Central memory CD8-positive, alpha-beta T cell (primary cell): ENCODE measurements at places on chromosomes 4 and X.

GRCh38 chr4:13294961-13295605, 189.1 kb downstream of the RAB28 start:
- no peak for DNase-seq

- DNase-seq, result no peak
These were observed 21.2 kb downstream of the TMEM255A start for GRCh38 chrX:120290107-120290506.

- DNase-seq, result no peak
These were observed 64.2 kb upstream of the MSANTD1 start for GRCh38 chr4:3184725-3185124.

DNA sequence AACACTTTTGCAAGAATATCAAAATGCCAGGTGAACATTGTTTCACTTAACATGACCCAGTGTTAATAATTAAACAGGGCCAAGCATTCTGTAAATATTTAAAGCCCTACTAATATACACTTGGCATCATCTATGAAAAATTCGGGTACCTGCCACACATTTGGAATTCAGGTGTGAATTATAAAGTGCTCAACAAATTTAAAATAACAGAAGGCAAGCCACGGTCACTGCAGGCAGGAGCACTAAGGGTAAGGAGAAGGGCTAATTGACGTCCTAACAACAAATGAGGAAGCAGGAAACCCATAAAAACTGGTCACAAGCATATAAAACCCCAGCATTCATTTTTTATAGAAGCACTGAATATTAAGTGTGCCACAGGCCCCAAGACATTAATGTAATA, 43.8 kb upstream of the CPEB2 start:
- no peak for DNase-seq

DNA sequence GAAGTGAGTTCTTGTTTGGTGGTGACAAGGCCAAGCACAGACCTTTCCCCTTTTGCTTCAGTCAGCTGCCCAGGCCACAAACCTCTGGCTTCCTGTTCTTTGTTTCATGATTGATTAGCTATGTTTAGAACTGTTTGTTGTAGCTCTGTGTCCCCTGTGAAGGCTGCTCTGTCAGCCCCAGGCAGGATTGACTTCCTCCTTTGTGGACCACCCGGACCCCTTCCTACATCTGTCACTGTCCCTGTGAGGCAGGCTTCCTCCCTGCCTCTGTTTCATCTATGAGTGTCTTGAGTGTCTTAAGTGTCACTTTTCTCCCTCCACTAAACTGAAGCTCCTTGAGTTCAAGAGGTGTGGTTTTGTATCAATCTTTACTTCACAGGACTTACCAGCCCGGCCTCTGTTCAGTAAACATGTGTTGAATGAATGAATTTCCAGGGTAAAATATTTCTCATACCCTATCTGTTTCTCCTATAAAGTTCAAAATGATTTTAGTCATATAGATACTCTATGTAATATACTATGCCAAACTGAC, 83.5 kb downstream of the ZNF674 start:
- DNase-seq, result no peak

- DNase-seq, result no peak
These were observed 354.1 kb downstream of the CHIC1 start for GRCh38 chrX:73916931-73917667.

- no peak for DNase-seq
These were observed 32.0 kb downstream of the HAND2 start for GRCh38 chr4:173498023-173498422.

GRCh38 chrX:53230116-53230515, 5.1 kb upstream of the KDM5C start:
- DNase-seq, result no peak

GRCh38 chr4:52370576-52370975, 288.5 kb downstream of the USP46 start:
- no peak for DNase-seq

DNA sequence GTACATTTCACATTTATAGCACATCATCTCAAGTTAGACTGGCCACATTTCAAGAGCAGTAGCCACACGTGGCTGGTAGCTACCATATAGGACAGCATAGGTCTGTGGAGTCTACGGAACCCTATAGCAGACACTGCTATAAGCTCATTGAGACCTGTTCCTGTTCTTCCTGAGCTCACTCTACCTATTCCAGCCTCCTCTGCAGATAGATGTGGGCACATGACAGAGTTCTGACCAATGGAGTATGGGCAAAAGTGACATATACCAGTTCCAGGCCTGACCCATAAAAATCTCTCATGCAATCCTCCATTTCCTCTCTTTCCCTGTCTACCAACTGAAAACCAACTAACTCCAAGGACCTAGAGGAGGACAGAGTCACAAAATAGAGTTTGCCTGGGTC, 3.5 kb upstream of the HDAC6 start:
- DNase-seq, result no peak

DNA sequence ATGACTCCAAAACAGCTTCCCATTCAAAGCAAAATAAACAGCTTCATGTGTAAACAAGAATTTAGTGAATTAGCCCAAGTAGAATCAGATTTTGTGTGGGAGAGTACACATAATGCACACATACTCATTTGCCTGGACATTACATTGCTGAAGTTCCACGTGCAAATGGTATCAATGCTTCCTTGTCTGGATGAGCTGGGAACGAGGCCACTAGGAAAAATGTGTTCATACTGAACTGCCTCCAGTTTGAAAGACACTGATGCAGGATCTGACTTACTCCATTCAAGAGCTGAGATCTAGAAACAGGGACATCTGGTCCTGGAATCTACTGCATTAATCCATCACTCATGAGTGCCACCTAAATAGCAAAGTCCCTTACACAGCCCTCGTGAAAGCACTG, 228.0 kb downstream of the APBB2 start:
- no peak for DNase-seq

DNA sequence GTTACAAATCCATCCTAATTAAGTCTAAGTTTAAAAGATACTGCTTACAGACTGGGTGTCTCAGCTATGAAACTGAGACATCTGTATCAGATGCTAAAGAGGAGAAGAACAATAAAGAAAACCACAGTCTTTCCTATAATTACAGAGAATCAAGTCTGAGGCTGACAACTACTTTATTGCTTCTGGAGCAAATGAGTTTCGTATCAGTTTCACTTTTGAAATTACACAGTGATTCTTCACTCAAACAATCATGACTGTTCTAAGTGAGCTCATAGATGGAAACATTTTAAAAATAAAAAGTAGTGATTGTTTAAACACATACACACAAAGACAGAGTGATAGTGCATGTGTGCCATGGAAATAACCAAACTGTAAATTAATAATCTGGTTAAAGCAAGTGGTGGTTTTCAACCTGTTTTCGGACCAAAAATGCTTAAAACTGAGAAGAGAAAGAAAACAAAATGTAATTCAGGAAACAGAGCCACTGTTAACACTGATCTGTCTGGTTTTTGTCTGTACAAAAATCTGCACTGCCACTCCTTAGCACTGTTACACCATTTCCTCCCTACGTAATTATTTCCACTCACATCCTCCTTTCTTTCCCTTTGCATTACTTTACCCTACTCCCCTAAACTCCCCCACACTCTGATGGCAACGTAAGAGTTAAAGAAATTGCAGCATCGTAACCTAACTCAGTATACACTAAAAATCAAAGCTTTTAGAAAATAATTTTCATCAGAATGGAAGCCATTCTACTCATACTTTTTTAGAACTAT, 12.5 kb downstream of the RFC1 start:
- DNase-seq, result no peak

- DNase-seq, result no peak
These were observed 54.8 kb downstream of the MSX1 start for GRCh38 chr4:4914059-4914820.

DNA sequence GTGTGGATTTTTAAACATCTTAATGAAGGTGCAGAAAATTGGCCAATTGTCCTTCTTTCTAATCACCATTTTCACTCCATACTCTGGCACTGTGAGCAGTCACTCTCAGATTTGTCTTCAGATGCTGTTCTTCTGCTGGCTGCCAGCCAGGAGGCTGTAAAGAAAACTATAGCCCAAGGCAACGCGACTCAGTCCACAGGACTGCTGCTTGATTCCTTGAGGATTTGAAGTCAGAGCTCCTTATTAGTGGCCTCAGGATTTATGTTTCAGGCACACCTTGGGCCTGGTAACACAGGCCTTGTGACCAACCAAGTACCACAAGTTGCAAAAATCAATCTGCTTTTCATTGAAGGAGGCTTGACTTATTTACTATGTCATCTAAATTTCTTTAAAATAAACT, 342.6 kb downstream of the GPM6A start:
- DNase-seq, result no peak

GRCh38 chr4:175054980-175055379, 136.8 kb downstream of the ADAM29 start:
- no peak for DNase-seq

GRCh38 chr4:54233277-54233696, 4.2 kb downstream of the PDGFRA start:
- DNase-seq, result peak; percentile 62

DNA sequence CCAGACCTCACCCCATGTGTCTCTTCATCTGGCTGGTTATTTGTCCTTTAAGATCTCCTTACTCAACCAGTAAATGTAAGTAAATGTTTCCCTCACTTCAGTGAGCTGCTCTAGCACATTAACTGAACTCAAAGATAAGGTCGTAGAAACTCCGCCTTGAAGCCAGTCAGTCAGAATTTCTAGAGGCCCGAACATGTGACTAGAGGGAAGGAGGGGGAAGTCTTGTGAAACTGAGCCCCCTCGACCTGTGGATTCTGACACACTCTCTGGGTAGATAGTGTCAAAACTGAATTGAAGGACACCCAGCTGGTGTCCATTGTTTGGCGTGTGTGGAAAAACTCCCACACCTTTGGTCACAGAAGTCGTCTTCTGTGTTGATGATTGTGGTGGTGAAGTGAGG, 933.9 kb downstream of the ADGRL3 start:
- no peak for DNase-seq

- DNase-seq, result no peak
These were observed 46.6 kb downstream of the CLOCK start for GRCh38 chr4:55500072-55500471.

- no peak for DNase-seq
These were observed 40.4 kb upstream of the LAS1L start for GRCh38 chrX:65575022-65575421.

GRCh38 chr4:154307451-154307850, 184.1 kb downstream of the DCHS2 start:
- no peak for DNase-seq

DNA sequence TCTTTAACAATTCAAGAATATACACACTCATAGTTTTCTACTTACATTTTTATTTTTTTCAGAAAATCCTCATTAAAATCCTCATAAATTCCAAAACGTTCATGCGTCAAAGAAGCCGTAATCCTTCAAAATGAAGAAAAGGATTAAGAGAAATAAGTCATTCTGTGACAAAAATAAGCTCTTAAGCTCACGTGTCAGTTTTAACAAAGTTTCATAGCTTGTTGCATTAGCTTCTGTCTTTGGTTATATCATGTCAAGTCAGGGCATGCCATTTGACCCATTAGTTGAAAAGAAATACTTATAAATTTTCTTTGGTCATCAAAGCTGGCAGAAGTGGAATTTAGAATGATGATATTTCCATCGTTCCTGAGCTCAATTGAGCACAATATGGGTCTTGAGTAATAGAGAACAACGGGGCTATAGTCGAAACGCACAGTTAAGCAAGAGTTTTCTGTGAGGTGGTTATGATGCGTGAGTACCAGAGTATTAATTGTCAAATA, 185.2 kb upstream of the CTSO start:
- no peak for DNase-seq

- DNase-seq, result no peak
These were observed 87.3 kb downstream of the CFAP299 start for GRCh38 chr4:80422727-80423404.

- no peak for DNase-seq
These were observed 129.3 kb upstream of the TMEM164 start for GRCh38 chrX:109873574-109873973.

- DNase-seq, result no peak
These were observed at the start of gene FAM149A for GRCh38 chr4:186104114-186104889. Gene FAM149A (plus strand): TSS chr4:186104704.

GRCh38 chrX:143296521-143296920, 220.8 kb downstream of the SPANXN3 start:
- DNase-seq, result no peak

GRCh38 chrX:67004451-67004850, 365.6 kb upstream of the EDA2R start:
- DNase-seq, result no peak

- no peak for DNase-seq
These were observed 11.5 kb upstream of the HOPX start for GRCh38 chr4:56692576-56692975.

GRCh38 chr4:189765301-189765700, 175.4 kb upstream of the FRG1 start:
- DNase-seq, result no peak

- no peak for DNase-seq
These were observed 31.7 kb downstream of the GAB3 start for GRCh38 chrX:154719132-154719675.

GRCh38 chrX:15143050-15143824, 126.6 kb downstream of the ASB9 start:
- no peak for DNase-seq

DNA sequence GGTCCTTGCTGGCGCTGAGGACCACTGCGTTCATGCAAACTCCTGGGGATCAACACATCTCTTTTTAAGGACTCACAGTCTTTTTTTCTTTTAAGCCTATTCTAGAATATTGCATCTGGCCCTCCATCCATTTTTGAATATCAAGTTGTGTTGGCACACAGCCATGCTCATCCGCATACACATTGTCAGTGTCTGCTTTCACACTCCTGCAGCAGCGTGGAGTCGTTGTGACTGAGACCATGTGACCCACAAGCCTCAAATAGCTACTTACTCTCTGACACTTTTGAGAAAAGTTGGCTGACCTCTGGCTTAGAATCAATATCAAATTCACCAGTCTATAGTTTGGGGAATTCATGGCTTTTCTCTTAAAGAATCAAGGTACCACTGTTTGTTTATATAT, 191.8 kb upstream of the S100G start:
- no peak for DNase-seq

- no peak for DNase-seq
These were observed 33.5 kb downstream of the HPF1 start for GRCh38 chr4:169724260-169724659.

DNA sequence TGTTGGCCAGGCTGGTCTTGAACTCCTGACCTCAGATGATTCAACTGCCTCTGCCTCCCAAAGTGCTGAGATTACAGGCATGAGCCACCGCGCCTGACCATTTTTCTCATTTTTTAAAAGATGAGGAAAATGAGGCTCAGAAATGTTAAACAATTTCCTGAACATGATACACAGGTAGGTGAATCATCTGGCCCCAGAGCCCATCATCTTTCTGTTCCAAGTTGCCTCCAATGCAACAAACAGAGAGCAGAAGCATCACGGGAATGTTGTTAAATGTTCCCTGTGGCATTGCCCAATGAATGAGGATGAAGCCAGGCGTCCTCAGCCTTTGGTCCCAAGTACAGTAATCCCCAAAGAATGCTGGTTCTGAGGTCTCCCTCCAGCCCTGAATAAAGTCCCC, 31.3 kb upstream of the ANXA5 start:
- DNase-seq, result no peak

- no peak for DNase-seq
These were observed 1862.5 kb upstream of the TENM3 start for GRCh38 chr4:180380733-180381132.

DNA sequence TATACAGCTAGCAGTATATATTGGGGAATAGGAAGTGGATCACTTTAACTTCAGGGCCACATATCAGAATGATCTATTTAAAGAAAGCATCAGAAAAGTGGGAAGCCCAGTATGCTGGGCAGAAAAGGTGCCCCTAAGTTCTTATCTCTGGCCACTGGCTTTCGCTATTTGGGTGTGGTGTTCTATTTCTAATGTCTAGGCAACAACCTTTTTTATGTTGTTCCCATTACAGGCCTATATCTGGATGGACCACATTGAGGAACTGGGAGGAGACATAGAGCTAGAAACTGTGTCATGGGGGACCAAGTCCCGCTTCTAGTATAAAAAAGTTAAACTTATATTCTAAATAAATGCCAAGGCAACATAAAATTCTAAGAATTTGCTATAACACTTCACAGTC, 935.6 kb downstream of the PDHA2 start:
- no peak for DNase-seq
